ENCODE measurements at places on chromosomes 1 and 21. TPM values are rescaled to one million over a fixed set of nuclear protein-coding genes. Genes with fewer than 3 reads are reported as not detected.
A peak's percentile ranks its signal among the peaks of the same experiment; 100 is the strongest.

The MCOLN3 gene
- total RNA-seq = 0.90 TPM

The DDX59 gene
- total RNA-seq = 20.1 TPM

- H3K4me1 ChIP-seq = peaks cover 35% of the 10 kb centered on the region
- H3K27ac ChIP-seq = no peak overlapping the region
- DNase-seq = no peak
- peak overlapping the region; percentile 74 for H3K4me3 ChIP-seq
- peaks cover 5% of the 10 kb centered on the region for H3K36me3 ChIP-seq
- peaks cover 6% of the 10 kb centered on the region for H3K27me3 ChIP-seq
Observed at GRCh38 chr1:169890761-169891538, 2.7 kb downstream of the SCYL3 start.

GRCh38 chr1:244052728-244053312, 1.7 kb downstream of the ZBTB18 start:
- no peak overlapping the region for H3K4me3 ChIP-seq
- H3K27ac ChIP-seq = no peak overlapping the region

The CRNN gene
- total RNA-seq = not detected

The NBPF4 gene
- total RNA-seq = not detected

The KRTAP8-1 gene
- total RNA-seq = not detected

DNA sequence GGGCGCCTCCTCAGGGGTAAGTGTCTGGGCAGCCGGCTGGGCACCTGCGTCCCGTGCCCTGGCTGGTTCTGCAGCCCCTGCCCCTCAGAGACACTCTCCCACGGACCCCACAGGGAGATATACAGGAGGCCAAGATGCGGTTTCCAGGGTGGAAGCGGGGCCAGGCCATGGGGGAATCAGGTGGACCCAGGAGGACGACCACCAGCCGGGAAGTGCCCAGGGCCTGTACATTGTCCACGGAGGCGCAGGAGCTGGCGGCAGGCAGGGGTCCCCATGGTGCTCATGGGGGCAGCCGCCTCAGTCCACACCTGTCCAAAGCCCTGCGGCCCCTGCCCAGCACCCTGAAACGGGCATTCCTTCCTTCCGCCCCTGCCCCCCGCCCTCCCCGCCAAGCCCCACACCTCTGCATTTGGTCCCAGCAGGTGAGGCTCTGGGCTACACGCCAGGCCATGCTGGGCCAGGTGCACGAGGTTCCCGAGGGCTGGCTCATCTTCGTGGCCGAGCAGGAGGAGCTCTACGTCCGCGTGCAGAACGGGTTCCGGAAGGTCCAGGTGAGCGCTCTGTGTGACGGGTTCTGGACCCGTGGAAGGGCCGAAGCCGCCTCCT, 36.7 kb downstream of the SLC19A1 start:
- peaks cover 6% of the 10 kb centered on the region for H3K27me3 ChIP-seq
- H3K4me3 ChIP-seq = no peak overlapping the region
- no peak overlapping the region for H3K27ac ChIP-seq
- DNase-seq = no peak
- no peaks in the 10 kb centered on the region for H3K36me3 ChIP-seq

- H3K27ac ChIP-seq = no peak overlapping the region
- peaks cover 2% of the 10 kb centered on the region for H3K4me1 ChIP-seq
- H3K36me3 ChIP-seq = no peaks in the 10 kb centered on the region
- peaks cover 4% of the 10 kb centered on the region for H3K27me3 ChIP-seq
- H3K4me3 ChIP-seq = no peak overlapping the region
- DNase-seq = peak; percentile 15
Observed at GRCh38 chr1:115771094-115771846, 2.8 kb upstream of the CASQ2 start.

DNA sequence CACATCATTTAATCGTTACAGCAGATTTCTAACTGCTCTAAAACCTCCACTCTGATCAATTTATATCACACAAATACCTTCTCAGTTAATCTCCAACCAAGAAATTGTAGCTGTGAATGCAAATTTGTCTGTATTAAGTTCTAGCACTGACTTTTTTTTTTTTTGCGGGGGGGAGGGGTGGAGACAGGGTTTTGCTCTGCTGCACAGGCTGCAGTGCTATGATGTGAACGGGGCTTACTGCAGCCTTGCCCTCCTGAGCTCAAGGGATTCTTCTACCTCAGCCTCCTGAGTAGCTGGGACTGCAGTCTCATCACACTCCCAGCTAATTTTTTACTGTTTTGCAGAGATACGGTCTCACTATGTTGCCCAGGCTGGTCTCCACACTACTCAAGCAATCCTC, 163.6 kb downstream of the RERE start:
- H3K4me1 ChIP-seq = peaks cover 23% of the 10 kb centered on the region
- H3K4me3 ChIP-seq = no peak overlapping the region
- H3K27ac ChIP-seq = no peak overlapping the region
- H3K27me3 ChIP-seq = no peaks in the 10 kb centered on the region

The VHLL gene
- total RNA-seq = not detected

DNA sequence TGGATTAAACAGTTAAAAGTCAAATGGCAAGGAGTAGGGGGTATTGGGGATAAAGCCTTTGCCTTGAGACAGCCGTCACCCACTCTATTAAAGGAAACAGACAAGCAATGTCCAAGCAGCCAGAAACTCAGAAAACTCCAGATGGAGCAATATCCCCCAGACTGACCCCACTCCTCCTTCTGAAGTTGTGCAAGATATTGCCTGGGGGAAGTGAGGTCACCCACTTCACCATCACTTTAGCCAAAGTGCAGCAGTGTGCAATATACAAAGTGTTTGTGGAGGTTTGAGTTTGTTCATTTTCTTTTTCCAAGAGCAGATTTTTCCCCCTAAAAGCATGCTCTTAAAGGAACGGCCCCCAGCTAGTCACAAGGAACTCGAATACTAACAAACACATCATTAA, 125.1 kb downstream of the ETS2 start:
- H3K27me3 ChIP-seq = peaks cover 4% of the 10 kb centered on the region
- no peak overlapping the region for H3K4me3 ChIP-seq
- no peak overlapping the region for H3K27ac ChIP-seq
- no peak for DNase-seq
- no peaks in the 10 kb centered on the region for H3K4me1 ChIP-seq

DNA sequence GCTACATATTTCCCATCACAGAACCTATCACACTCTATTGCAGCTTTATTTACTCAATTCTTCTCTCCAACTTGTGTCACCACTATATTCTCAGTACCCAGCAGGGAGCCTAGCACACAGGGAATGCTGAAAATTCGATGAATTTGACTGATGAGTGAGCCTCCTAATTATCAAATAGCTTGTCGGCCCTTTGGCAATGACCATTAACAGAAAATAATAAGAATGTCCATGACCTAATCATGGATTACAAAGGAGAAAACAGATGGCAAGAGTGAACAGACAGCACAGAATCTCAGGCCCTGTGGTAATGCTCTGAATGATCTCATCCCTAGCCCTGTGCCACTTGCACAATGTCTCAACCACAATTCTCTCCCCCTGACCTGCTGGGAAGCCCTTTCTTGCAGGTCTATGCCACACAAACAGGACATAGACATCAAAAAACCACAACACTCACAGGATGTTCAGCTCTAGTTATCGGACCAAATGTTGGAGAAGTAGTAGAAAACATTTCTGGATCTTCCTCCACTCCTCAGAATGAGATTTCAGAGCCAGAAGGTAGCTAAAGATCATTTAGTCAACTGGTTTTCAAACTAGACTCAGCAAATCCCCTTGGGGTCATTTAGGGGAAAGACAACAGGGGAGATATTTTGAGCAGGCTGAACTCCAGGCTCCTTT, 68.4 kb downstream of the LUZP1 start:
- H3K4me3 ChIP-seq = no peak overlapping the region
- peaks cover 2% of the 10 kb centered on the region for H3K27me3 ChIP-seq
- H3K27ac ChIP-seq = peak overlapping the region; percentile 80
- H3K4me1 ChIP-seq = peaks cover 45% of the 10 kb centered on the region

GRCh38 chr1:7752512-7753417, 18.3 kb upstream of the VAMP3 start:
- H3K4me3 ChIP-seq = peak overlapping the region; percentile 61
- peak; percentile 67 for DNase-seq
- H3K27ac ChIP-seq = peak overlapping the region; percentile 39

DNA sequence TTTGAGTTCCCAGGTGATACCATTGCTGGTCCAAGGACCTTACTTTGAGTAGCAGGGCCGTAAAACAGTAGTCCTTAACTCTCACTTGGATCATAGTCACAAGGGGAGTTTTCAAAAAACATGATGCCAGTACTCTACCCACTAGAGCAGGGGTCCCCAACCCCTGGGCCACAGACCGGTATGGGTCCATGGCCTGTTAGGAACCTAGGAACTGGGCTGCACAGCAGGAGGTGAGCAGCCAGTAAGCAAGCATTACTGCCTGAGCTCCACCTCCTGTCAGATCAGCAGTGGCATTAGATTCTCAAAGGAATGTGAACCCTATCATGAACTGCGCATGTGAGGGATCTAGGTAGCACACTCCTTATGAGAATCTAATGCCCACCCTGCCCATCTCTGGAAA, 39.7 kb upstream of the KCNQ4 start:
- no peaks in the 10 kb centered on the region for H3K27me3 ChIP-seq
- no peak overlapping the region for H3K27ac ChIP-seq
- no peak overlapping the region for H3K4me3 ChIP-seq

- no peak for DNase-seq
- H3K27me3 ChIP-seq = peaks cover 10% of the 10 kb centered on the region
- H3K4me3 ChIP-seq = no peak overlapping the region
- peaks cover 3% of the 10 kb centered on the region for H3K4me1 ChIP-seq
- no peak overlapping the region for H3K27ac ChIP-seq
- peaks cover 17% of the 10 kb centered on the region for H3K36me3 ChIP-seq
Observed at GRCh38 chr21:42683371-42684108, 30.1 kb downstream of the PDE9A start.

The PGD gene
- 196 TPM for total RNA-seq

DNA sequence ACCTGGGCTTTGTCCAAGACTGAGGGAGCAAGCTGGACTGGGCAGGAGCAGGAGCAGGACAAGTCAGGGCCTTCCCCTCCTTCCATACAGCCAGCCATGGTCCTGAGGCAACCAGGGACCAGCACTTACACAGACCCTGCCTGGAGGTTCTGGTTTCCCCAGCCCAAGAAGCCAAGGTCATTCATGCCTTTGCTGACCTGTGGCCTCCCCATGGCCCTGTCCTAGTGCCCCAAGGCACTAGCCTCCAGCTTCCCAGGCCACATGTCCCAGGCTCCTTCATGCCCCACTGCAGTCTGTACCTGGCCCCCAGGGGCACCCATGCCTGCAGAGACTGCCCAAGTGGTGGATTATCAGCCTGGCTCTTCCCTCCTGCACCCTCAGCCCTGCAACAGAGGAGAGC, 243.9 kb downstream of the TOMM20 start:
- no peak overlapping the region for H3K27ac ChIP-seq
- H3K4me3 ChIP-seq = no peak overlapping the region
- no peaks in the 10 kb centered on the region for H3K4me1 ChIP-seq
- DNase-seq = no peak
- peaks cover 6% of the 10 kb centered on the region for H3K27me3 ChIP-seq
- H3K36me3 ChIP-seq = peaks cover 13% of the 10 kb centered on the region

The BATF3 gene
- 0.54 TPM for total RNA-seq

The TFF2 gene
- total RNA-seq = not detected

GRCh38 chr1:98903261-98903660, 101.4 kb downstream of the PLPPR5 start:
- DNase-seq = no peak
- no peaks in the 10 kb centered on the region for H3K4me1 ChIP-seq
- no peak overlapping the region for H3K4me3 ChIP-seq
- H3K36me3 ChIP-seq = no peaks in the 10 kb centered on the region
- H3K27ac ChIP-seq = no peak overlapping the region

DNA sequence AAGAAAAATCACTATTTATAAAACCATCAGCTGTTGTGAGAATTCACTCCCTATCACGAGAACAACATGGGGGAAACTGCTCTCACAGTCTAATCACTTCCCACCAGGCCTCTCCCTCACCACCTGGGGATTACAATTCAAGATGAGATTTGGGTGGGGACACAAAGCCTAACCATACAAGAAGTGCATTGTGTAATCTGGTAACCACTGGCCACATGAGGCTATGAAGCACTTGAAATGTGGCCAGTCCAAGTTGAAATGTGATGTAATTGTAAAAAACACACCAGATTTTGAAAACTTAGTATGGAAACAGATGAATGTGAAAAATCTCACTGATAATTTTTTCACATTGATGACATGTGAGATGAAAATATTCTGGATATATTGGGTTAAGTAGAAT, 293.8 kb downstream of the TTLL7 start:
- peaks cover 1% of the 10 kb centered on the region for H3K27me3 ChIP-seq
- peaks cover 5% of the 10 kb centered on the region for H3K4me1 ChIP-seq
- no peak overlapping the region for H3K27ac ChIP-seq
- DNase-seq = no peak

DNA sequence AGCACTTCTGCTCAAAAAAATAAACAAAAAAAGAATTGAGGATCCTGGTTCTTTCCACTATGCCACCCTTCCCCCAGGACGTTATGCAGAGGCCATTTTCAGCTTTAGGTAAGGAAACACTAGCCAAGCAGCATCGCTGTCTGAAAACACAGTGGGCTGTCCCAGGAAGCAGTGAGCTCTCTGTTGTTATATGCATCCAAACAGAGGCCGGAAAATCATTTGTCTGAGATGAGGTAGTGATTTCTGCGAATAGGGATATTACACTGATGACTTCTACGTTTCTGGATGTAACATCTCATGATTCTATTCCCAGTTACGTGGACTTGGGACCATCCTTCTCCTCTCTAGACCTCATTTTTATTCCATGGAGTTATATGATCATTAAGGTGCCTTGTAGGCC, 137.2 kb downstream of the OMA1 start:
- no peak overlapping the region for H3K27ac ChIP-seq
- H3K4me1 ChIP-seq = no peaks in the 10 kb centered on the region
- no peak for DNase-seq
- no peak overlapping the region for H3K4me3 ChIP-seq
- no peaks in the 10 kb centered on the region for H3K27me3 ChIP-seq

GRCh38 chr1:116477429-116477828, 93.4 kb downstream of the CD58 start:
- peaks cover 2% of the 10 kb centered on the region for H3K27me3 ChIP-seq
- DNase-seq = no peak
- H3K36me3 ChIP-seq = no peaks in the 10 kb centered on the region

GRCh38 chr1:184359909-184360308, 26.9 kb upstream of the C1orf21 start:
- no peak for DNase-seq
- peaks cover 2% of the 10 kb centered on the region for H3K4me1 ChIP-seq
- H3K27me3 ChIP-seq = peaks cover under 1% of the 10 kb centered on the region
- H3K27ac ChIP-seq = no peak overlapping the region
- H3K4me3 ChIP-seq = no peak overlapping the region

DNA sequence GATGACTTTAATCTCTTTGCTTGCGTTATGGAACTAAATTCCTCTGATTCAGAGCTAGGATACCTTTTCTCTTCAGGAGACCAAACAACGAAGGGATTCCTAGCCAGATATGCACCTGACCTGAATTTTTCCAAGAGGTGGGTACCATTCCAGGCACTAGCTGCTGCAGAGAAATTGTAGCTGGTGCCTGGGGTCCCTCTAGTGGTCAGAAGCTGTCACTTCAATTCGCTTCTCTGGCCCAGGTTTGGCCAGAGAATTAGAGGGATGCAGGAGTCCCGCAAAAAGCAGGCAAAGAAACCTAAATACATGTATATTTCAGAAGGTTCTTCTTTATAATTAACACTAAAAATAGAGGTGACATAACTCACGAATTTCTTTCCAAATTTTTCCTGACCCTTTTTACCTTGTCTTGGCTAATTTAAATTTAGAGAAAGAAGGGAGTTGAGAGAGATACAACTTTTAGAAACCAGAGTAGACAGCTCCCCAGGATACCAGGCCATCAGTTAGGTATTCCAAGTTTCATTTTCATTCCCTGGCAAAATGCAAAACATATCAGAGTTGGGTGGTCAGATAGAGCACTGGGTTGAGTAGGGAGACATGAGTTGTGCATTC, 9.6 kb downstream of the ACKR1 start:
- peaks cover 9% of the 10 kb centered on the region for H3K4me1 ChIP-seq
- H3K36me3 ChIP-seq = no peaks in the 10 kb centered on the region
- H3K27ac ChIP-seq = no peak overlapping the region
- DNase-seq = peak; percentile 64
- H3K27me3 ChIP-seq = peaks cover 5% of the 10 kb centered on the region
- no peak overlapping the region for H3K4me3 ChIP-seq

The ELAPOR1 gene
- total RNA-seq = 0.26 TPM

The ACTL8 gene
- total RNA-seq = 0.26 TPM

Measured in endothelial cell (in vitro differentiated cells).